GM10248 (cell line): ENCODE measurements at places on chromosomes 16 and 17.

- DNase-seq: no peak
These were observed 4.0 kb downstream of the FBXO39 start for GRCh38 chr17:6780001-6780400.

- no peak for DNase-seq
These were observed 27.8 kb upstream of the ITGA3 start for GRCh38 chr17:50027881-50028735.

- no peak for DNase-seq
These were observed 7.4 kb upstream of the COX10 start for GRCh38 chr17:14061666-14062560.

GRCh38 chr17:45924332-45924820 lies 30.0 kb downstream of the MAPT start:
- DNase-seq: no peak

GRCh38 chr16:55682086-55682485 lies 26.3 kb downstream of the SLC6A2 start:
- no peak for DNase-seq

GRCh38 chr16:86293906-86294305 lies 216.4 kb upstream of the FOXF1 start:
- no peak for DNase-seq
